HFF-Myc (cell line): ENCODE measurements at places on chromosomes 3 and 15.

DNA sequence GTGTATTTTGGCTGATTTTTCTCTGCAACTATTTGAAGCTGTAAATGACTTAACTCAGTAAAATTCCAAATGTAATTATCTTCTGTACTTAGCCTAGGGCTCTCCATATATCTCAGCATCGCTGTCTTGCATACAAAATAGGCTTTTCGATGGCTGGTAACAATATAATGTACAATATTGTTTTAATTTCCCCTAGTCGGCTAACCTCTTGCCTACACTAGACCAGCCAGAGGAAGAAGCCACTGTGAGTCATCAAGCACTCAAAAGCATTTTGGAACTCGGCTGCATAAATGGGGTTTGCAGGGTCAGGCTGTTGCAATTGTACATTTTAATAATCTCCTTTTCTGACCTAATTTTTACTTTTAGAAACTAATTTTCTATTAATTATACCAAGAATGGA, 583.8 kb downstream of the FOXP1 start:
- peak; percentile 68 for DNase-seq

GRCh38 chr3:124125315-124125714, 133.4 kb upstream of the ROPN1 start:
- DNase-seq, result no peak

DNA sequence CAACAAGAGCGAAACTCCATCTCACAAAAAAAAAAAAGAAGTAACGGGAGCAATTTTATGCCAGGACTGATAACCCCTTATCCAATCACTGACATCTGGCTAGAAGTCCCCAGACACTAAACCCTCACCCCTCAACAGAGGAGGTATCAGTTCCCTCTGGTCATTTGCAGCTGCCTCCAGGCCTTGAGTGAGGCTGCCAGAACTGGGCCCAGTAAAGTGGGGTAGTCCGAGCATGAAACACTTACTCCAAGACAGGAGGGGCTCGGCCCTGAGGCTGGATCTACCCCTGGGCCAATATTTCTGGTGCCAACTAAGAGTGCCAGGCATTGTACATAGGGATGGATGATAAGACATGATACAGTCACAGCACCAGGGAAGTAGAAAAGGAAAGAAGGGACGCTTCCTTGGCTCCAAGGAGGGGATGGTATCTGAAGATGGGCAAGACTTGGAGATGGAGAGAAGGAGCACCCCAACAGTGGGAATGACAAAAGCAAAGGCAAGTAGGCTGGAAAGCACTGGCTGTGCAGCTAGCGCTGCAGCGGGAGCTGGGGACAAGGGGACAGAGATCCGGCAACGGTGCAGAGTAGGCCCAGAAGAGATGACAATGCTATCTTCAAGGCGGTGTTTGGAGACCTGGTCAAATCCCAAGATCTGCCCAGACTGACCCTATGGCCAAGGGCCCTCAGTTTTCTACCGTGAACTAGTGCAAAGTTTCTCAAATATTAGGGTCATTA, 2.2 kb downstream of the XXYLT1 start:
- no peak for DNase-seq

GRCh38 chr3:34258271-34258998, 460.0 kb downstream of the PDCD6IP start:
- no peak for DNase-seq

GRCh38 chr3:64798316-64798715, 110.5 kb upstream of the ADAMTS9 start:
- DNase-seq, result no peak

DNA sequence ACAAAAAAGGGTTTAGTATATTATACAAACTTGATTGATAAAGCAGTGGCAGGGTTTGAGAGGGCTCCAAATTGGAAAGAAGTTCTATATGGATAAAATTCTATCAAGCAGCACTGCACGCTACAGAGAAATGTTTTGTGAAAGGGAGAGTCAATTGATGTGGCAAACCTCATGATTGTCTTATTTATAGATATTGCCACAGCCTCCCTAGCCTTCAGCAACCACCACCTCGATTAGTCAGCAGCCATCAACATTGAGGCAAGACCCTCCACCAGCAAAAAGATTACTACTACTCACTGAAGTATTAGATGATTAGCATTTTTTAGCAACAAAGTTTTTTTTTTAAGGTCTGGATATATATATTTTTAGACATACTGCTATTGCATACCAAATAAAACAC, 296.7 kb downstream of the CHST2 start:
- DNase-seq, result no peak

DNA sequence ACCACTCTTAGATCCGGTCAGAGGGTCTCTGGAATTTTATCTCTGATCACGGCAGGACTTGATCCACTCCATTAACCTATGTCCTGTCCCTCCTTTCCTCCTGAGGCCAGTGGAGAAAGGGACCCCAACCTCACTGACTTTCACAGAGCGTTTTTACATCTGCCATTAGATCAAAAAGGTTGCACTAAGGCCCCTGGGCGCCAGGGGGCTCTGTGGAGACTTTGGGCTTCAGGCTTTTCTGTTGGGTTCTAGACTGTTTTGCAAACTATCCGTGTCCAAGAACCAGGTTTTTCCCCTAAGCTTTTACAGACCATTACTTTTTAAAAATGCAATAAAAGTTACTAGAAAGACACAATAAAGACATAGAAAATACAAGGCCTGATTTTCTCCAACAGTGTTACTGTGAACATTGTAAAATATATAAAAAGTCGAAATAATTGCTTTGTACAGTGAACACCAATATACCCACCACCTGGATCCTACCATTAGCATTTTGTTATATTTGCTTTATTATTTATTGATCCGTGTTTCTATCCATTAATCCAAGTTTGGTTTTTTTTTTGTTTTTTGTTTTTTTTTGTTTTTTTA, 159.7 kb downstream of the POLR2M start:
- DNase-seq, result no peak

DNA sequence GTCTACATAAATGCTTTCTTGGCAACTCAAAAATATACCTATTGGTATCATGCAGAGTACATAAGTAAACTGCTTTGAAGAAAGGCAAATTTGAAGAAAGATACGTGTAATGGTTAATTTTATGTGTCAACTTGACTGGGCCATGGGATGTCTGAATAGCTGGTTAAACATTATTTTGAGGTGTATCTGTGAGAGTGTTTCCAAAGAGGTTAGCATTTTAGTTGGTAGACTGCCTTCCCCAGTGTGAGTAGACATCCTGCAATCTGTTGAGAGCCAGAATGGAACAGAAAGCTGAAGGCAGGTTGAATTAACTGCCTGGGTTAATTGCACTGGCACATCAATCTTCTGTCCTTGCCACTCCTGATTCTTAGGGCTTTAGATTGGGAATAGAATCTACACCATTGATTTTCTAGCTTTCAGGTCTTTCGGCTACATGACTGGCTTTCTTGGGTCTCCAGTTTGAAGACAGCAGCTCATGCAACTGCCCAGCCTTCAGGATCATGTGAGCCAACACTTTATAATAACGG, 98.3 kb downstream of the CMSS1 start:
- no peak for DNase-seq

DNA sequence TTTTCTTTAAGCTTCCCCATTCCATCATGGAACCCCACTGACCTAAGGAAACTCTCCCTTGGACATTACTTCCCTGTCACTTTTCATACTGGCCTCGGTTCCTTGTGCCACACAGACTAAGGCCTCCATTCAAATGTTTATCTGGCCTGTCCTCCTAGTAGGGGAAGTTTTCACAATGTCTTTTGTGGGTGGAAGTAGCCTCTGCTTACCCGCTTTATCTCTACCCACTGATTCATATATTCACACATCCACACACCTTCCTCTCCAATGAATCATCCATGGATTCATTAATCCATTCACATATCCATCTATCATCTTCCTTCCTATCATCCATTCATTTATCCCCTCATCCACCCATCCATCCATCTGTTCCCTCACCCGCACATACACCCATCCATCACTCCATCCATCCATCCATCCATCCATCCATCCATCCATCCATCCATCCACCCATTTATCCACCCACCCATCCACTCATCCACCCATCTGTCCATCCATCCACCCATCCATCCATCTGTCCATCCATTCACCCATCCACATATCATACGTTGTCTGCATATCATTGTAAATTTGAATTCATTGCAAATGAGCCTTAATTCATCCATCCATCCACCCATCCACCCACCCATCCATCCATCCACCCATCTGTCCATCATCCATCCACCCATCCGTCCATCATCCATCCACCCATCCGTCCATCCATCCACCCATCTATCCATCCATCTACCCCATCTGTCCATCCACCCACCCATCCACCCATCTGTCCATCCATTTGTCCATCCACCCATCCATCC, 49.1 kb downstream of the IQSEC1 start:
- no peak for DNase-seq

DNA sequence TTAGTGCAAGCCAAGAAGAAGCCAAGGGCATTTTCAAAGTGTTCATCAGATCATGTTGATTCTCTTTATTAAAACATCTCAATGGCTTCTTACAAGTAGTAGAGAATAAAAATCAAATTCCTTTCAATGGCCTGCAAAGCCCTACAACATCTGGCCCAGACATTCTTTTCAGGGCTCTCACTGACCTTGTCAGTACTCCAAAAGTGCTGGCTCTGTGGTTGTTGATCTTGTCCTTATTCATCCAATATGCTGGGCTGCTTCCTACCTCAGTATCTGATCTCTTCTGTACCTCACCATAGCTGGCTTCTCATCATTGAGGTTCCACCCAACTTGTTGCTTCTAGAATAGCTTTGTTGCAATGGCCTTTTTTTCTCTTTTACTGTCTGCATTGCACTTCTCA, 74.0 kb upstream of the SAMMSON start:
- no peak for DNase-seq

DNA sequence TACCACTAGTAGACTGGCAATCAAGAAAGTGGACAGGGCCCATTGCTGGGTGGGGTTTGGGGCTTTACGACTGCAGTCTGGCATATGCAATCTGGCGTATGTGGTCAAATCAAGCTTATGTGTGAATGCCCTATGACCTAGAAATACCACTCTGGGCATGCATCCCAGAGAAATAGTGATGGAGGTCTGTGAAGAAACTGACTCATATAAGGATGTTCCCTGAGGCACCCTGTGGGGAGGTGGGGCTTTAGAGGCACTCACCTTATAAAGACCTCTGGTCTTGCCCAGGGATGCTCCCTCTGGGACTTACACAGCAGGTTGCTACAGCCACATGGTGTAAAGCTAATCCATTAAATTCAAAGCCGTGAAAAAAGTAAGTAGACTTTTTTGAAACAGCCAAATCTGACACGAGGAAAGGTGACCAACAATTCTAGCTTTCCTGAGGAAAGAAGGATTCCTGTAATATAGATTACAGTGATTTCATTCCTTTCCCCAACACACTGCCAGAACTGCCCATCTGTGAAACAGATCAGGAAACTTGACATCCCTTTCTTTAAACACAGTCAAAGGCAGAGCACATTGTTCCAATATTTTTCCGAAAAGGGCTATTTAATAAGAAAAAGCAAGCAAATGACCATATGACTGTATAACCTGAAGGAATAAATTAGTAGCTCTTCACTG, 13.6 kb downstream of the RARRES1 start:
- DNase-seq, result peak; percentile 96

- DNase-seq, result no peak
Measured at GRCh38 chr3:119294696-119295671, 801 bp downstream of the ARHGAP31 start.

DNA sequence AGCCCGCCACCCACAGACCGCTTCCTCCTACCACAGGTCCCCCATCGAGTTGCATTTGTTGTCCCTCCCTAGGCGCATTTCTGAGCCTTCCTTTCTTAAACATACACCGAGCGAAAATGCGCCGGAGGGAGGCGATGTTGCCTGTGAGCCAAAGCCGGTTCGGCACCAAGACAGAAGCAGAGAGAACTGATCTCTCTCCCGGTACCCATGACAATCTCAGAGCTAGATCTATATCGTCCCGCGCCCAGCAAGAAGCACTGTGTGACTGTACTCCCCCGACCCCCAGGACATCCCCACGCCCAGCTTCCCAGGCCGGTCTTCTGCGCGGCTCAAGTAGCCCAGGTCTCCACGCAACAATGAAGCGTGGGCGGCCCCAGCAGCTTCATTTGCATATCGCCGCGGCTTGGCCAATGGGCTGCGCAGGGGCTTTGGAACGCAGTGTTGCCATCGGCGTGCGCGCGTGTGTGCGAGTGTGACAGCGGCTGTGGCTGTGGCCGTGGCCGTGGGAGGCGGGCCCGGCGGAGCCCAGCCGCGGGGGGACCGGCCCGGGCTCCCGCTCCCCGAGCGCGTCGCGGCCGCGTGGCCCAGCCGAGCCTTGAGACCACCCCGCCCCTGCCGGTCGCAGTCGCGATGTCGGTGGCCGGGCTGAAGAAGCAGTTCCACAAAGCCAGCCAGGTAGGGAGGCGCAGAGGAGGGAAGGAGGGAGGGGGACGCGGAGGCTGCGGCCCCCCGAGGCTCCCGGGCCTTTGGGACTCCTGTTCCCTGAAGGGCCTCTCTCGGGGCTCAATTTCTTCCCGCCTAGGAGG, at the start of gene SH3GL3:
SH3GL3 (plus strand) TSS at position 438 of the 806 bp plus-strand sequence; CDS start at position 631, 193 bp downstream.
- no peak for DNase-seq

DNA sequence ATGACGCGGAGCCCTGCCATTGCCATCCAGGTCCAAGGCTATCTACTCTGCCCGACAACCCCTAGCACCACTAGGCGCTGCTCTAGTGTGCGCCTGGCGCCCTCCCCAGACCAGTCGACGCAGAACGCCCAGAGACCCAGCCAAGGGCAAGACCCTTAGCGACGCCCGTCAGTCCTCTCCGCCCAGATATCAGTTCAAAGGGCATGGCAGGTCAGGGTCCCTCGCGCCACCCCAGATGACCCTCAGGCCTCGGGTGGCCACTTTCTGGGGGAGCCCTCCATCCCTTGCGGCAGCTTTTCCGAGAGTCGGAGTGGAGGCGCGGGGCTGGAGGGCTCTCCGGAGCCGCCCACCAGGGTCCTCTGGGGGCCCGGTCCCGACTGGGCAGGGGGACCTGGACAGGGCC, 371 bp upstream of the CLSTN2 start:
- no peak for DNase-seq

DNA sequence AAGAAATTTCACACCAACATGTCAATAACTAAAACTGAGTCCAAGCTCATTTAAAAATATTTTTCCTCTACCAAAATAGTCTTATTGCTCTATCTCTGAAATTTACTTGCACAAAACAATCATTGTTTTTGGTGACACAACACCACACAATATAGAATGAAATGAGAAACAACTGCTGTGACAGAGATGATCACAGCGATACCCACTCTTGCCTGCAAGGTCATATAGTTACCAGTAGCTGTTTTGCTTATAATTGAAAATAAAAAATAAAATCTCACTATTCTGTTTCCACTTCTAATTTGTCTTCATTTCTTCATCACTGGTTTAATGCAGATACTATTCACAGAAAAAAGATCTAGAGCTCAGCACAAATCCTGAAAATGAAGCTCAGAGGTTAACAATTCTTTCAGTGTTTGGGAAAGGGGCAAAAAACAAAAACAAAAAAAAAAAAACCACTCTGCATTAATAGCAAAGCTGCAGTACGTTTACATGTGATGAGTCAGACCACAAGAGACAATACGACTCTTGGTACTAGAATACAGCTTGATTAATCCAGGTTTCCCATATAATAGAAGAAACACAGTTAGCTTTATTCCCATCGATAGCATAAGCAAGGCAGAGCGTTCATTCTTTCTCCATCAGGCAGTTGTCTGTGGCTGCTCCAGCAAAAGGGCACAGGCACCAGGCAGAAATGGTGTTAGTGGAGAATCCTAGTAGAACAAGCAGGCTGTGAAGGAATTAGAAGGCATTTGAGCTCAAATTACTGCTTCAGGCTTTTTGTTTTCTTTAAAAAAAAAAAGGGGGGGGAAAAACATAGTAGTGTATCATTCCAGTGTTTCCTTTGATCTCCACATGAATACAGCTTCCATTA, 773 bp downstream of the ANKRD28 start:
- DNase-seq, result peak; percentile 56
